Inflammatory macrophage treated with lipopolysaccharide for 4 hours (primary cell): ENCODE measurements at places on chromosomes 13 and 19.

DNA sequence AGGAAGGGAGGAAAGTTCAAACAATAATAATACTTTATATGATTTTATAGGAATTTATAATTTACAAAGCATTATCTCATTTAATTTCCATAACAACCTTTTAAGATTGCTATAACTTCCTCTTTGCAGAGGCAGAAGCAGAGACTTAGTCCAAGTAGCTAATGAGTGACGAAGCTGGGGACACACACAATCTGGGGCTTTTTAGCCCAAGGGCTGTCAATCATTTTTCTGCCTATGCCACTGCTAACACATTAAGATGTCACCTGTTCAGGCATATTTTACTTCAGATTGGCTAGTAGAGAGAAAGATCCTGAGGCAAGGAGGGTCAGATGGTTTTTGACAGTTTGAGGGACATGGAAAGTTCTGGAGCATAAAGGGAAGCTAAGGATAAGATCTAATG, 12.6 kb downstream of the SCEL start:
- DNase-seq, result no peak

GRCh38 chr13:28326056-28326455, 168.9 kb downstream of the FLT1 start:
- peak; percentile 33 for DNase-seq

GRCh38 chr13:94673851-94674250, 38.5 kb downstream of the SOX21 start:
- DNase-seq, result no peak

- no peak for DNase-seq
Observed at GRCh38 chr19:49976496-49976895, 15.5 kb upstream of the SIGLEC11 start.

DNA sequence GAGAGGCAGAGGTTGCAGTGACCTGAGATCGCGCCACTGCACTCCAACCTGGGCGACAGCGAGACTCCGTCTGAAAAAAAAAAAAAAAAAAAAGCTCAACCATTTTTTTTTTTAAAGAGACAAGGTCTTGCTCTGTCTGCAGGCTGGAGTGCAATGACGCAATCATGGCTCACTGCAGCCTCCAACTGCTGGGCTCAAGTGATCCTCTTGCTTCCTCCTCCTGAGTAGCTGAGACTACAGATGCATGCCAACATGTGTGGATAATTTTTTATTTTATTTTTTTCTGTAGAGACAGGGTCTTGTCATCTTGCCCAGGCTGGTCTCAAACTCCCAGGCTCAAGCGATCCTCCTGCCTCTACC, 10.3 kb downstream of the EHD2 start:
- DNase-seq, result peak; percentile 78

GRCh38 chr13:83692800-83693199, 189.5 kb downstream of the SLITRK1 start:
- DNase-seq, result no peak

- DNase-seq, result no peak
Observed at GRCh38 chr13:43335764-43336163, 312.4 kb downstream of the DNAJC15 start.

DNA sequence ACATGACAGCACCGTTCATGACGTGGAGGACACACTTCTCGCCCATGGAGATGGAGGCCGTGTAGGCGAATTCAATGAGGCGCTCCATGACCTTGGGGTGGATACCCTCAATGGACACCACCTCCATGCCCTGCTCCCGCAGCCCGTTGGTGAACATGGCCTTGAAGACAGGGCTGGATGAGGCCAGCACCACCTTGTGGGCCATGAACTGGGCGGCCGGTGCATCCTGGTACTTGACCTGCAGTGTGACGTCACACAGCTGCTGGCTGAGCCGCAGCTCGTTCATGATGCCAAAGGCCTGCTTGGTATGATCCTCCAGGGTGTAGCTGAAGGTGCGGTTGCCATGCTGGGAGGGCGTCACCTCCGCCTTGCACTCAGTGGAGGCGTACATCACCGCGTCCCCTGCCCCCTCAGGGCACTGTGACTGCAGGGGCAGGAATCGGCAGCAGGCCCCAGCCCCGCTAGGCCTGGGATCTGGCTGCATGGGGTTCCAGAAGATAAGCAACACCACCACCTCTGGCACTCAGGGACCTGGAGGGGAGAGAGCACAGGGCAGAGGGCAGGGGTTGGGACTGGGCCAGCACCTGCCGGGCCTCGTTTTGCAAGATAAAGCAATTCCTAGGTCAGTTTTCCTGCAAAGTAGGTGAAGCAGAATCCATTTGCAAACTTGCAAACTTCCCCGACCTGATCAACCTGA, 3.5 kb downstream of the KEAP1 start:
- DNase-seq, result no peak

DNA sequence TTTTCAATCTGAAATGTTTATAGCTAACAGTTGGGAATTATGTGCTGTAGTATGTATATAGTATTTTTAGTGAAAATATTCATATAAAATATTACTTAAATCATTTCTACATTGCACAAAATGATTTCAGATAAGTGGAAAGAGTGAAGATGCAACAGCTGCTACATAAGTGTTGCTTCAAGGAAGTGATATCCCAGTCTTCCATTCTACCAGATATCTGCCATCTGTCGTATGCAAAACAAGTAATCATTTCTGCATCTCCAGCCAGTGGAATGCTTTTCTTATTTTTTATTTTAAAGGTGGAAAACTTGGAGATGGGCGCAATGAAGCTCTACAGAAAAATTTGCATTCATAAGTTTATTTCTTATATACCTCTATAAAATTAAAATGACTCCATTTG, 152.5 kb upstream of the MAB21L1 start:
- DNase-seq, result no peak

DNA sequence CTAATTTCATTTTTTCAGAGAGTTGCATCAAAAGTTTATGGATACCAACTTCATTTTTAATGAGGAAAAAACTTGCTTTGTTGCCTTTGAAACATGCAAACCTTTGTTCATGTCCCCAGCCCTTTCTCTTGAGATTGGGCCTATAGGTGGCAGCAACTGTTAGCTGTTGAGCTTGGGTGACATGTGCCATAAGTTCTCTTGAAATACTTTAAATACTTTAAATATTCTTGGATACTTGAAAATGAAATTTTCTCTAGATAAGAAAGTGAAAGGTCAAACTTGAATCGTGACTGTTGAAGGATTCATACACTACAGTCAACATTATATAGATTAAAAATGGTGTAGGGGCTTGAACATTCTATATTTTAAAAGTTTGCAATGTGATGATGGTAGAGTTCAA, 294.9 kb downstream of the NDFIP2 start:
- peak; percentile 52 for DNase-seq

DNA sequence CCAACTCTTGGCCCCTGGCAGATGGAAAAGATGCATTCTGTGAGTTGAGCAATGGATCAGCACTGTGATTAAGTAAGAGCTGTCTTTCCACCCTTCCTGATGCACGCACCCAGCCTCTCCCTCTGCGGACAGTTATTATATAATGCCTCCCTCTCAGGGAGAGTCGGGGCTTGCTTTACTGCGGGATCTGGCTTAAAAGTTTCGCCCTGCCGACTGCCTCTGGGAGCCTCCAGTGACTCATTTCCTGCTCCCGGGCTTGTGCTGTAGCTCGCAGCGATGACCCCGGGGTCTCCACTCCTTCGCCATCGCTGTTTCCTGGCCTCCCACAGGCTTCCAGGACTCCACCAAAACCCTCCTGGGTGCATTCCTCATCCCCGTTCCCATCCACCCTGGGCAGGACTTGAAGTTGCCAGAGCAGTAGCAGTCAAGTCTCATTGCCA, 107.4 kb upstream of the SLC7A1 start:
- no peak for DNase-seq

- DNase-seq, result no peak
Observed at GRCh38 chr19:55350620-55351315, 3.8 kb downstream of the COX6B2 start.

GRCh38 chr19:41309180-41310032, 566 bp upstream of the CCDC97 start:
- peak; percentile 62 for DNase-seq

DNA sequence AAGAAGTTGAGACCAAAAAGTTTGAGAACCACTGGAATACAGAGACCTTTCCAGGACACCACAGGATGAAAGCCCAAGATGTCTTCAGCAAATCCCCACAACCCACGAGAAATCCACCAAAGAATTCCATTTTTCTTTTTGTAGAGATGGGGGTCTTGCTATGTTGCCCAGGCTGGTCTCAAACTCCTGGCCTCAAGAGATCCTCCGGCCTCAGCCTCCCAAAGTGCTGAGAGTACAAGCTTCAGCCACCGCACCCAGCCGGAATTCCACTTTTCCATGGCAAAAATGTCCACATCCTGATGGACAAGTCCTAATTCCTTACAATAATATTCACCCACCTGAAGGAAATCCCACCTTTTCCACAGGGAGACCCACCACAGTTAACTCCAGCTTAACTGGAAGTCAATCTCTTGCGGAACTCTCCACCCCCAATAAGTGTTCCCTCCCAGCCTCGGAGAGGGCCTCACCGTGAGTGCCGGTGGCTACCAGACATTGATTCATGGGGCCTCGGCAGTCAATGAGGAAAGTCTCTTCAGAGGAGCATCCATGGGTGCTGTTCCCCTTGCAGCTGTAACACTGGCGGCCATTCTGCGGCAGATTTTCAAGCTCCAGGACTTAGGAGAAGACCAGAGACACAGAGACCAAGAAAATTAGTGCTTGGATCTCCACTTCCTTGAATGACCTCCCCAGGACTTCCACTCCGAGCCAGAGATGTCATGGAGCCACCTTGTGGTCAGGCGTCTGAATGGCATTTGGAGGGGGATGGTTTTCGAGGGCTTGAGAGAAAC, 12.3 kb upstream of the CADM4 start:
- no peak for DNase-seq

DNA sequence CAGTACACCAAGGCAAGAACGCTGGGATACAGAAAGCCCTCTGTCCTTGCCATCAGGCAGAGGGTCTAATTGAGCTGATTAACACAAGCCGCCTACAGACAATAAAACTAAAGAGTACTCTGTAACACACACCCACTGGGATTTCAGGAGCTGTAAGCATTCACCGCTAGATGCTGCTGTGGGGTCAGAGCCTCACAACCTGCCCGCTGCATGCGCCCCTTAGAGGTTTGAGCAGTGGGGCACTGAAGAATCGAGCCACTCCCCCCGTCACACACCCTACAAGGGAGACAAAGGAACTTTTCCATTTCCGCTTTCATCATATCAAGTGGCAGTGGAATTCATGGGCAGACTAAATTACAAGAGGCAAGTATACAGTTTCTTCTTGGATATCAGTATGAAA, 1080.6 kb downstream of the PCDH17 start:
- no peak for DNase-seq

DNA sequence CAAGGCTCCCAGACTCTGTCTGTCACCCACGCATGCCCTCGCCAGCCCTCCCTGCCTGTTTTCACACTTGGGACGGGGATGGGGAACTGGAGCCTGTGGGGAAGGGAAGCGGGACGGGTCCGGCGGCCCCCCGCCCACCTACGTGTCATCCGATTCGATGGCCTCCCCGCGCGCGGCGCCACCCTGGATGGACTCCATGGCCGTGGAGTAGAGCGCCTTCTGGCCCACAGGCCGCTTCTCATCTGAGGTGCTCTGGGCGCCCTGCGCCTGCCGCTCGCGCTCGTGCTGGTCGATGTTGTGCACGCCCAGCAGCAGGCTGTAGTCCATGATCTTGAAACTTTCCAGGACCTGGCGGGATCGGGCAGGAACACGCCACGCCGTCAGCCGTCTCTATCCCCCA, 25.1 kb upstream of the CACTIN start:
- no peak for DNase-seq

DNA sequence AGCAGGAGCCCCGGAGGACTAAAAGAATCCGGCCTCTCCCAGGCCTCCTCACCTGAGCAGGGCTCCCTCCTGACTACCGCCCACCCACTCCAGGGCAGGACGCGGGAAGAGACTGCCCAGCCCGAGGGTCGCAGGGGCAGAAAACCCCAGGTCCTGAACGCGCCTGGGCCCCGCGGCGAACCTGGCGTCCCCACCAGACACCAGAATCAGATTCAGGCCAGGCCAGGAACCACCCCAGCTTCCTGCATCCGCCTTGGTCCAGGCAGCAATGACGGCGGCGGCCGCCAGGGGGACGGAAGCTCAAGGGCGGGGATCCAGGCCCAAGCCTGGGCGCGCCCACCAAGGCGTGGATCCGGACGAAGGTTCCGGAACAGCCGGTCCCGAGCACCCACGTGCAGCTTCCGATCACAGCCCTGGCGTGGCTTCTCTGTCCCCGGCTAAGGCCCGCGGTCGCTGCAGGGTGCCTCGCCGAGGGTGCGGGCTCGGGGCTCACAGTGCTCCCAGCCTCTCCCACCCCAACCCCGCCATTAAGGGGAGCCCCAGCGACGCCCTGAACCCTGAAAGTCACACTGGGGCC, 3.6 kb downstream of the LGALS7 start:
- DNase-seq, result peak; percentile 90

DNA sequence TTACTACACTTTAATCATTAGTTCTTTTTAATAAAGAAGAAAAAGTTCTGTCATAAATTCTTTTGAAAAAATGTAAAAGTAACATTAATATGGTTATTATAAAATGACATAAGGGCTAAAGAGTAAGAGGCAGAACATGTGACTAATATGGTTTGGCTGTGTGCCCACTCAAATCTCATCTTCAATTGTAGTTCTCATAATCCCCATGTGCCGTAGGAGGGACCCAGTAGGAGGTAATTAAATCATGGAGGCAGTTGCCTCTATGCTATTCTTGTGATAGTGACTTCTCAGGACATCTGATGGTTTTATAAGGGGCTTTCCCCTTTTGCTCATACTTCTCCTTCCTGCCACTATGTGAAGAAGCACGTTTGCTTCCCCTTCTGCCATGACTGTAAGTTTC, 104.5 kb downstream of the UGGT2 start:
- peak; percentile 42 for DNase-seq

- no peak for DNase-seq
Observed at GRCh38 chr13:75279834-75280369, 202.1 kb downstream of the TBC1D4 start.

DNA sequence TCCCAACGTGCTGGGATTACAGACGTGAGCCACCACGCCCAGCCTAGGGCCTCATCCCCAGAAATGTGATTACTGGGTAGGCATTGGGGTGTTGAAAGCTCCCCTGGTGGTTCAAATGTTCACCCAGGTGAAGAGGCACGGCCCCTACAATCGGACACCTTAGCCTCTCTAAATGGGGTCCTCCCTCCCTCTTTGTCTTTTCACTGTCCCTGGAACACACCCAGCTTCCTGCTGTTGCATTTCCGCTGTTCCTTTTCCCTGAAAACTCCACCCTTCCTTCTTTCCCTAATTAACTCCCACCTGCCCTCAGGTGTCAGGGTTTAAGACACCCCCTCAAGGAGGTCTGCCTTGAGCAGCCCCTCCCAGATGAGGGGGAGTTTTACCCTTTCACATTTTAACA, 3.6 kb upstream of the PRODH2 start:
- DNase-seq, result no peak

DNA sequence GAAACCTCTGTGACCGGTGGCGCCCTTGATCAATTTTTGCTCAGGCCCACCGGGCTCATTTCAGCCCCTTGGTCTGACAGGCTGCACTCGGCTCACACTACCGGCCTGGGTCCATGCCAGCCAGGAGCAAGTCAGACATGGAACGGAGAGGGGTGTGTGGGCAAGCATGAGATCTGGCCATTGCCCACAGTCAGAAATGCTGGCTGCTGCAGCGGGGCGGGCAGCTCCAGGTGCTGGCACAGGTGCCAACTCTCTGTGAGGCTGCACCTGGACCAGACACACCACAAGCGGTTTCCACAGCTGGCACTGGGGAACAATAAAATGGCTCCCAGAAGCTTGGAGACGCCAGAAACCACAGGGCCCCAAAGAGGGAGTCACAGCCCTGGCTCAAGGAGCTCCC, 43.6 kb upstream of the LPAR6 start:
- DNase-seq, result no peak
